Cerebellar nuclear complex (tissue), 1 donor: ENCODE measurements at places on chromosomes 6 and 20.

DNA sequence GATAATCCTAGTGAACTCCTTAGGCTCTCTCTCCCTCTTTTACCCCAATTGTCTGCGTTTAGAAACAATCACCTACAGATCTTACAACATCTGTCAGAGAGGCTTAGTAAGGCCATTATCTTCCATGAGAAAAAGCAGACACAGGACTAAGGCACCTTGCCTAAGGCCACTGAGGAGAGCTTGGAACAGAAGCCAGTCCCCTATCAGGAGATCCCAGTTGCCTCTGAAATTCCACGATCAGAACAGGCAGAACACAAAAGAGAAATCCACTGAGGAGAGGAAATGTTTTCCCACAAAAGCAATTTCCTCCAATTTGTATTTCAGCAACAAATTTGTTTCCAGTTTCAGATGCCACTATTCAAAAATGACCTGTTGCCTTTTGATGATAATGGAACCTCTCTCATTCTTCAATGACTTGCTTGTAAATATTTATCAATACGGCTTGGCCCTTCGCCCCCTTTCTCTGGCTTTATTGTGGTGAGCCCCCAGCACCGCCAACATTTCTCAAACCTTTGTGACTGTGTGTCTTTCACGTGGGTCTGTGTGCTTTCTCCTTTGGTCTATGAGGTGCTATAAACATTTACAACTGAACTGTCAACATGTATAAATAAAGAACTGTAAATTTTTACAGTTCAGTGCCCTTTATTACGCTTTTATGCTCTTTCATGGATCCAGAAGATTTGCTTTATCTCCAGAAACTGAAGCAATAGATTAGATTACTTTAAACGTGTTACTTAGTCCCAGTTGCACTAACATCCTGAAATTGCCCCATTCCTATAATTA is 187.8 kb upstream of the PHACTR1 start:
- DNase-seq, result no peak

GRCh38 chr20:37394543-37395409 is 48.8 kb downstream of the SRC start:
- DNase-seq, result no peak

DNA sequence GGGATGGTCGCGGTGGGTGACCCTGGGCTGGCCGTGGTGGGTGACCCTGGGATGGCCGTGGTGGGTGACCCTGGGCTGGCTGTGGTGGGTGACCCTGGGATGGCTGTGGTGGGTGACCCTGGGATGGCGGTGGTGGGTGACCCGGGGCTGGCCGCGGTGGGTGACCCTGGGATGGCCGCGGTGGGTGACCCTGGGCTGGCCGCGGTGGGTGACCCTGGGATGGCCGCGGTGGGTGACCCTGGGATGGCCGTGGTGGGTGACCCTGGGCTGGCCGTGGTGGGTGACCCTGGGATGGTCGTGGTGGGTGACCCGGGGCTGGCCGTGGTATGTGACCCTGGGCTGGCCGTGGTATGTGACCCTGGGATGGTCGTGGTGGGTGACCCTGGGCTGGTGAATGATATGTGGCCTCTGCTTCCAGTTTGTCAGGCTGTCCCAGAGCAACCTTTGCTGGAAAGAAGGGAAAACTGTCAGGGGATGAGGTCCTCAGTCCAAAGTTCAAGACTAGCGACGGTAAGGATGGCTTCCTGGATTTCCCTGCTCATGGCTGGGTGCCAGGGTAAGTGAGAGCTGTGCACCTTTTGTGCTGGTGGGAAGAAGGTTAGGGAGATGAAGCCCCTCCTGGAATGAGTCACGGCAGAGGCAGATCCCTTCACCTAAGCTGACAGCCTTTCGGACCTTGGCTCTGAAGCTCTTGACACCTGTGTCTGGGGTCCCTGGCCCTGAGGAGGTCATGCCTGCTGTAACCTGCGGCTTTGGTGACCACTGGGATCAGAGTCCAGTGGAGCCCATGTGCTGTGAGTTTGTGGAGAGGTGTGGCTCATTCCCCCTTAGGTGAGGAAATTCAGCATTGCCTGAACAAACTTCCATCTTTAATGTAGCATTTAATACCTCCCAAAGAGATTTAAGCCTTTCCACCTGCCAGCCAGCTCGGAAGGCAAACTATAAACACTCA is 19.1 kb upstream of the PCMTD2 start:
- DNase-seq, result no peak

DNA sequence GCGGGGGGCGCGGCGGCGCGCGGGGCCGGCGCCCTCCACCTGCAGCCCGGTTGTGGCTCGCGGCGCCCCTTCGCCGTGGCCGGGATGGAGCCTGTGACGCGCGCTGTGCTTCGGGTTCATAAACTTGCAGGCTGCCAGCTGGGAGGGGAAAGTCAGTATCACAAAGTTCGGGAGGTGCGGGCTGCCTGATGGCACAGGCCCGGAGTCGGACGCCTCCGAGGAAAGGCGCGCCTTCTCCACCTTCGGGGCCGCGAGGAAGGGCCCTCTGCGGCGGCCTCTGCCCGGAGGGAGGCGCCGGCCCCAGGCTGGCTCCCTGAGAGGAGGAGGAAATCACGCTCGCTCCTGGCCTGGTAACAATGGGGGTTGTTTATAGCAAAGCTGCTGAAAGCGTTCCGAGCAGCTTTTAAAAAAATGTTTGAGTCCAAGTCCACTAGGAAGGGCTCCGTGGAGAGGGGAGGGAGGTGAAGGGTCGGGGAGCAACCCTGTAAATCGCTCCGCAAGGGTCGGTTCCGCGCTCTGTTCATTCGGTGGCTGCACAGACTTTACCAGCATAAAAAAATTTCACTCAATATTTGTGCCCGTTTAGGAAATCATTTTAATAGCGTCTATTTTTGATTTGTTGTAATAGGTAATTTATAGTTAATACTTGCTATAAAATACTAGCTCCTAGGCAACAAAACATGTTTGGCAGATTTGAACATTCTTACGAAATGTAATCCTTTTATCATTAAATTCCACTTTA is 1.0 kb downstream of the AFDN start:
- DNase-seq, result no peak

DNA sequence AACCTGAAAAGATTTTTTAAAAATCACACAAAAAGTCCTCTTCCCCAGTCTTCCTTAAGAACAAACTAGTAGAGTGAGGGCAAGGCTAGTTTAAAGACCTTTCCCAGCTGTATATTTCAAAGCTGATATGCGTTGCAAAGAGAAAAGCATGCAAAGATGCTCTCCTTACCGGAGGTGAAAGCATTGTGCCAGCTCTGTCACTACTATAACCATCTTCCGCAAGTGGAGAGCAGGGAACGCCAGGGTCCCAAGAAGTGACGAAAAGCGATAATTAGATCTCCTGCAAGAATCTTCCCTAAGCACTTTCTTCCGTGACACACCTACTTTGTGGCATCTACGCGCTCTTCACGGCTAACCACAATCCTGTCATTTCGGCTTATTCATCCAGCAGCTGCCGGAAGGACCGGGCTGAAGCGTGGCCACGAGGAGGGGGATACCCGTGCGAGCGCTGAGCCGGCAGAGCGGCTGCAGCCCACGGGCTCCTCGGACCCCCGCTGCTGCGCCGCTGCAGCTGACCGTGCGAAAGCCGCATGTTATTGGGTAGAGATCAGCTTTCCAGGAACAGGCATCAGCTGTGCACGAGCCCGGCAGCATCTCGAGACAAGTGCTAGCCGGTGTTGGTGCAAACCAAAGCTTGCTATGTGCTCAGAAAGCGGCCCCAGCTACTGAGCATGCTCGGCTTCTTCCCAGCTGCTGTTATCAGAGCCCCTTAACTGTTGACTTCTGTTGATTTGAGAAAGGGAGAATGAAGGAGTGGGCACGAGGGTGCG is 57.2 kb upstream of the ARHGAP18 start:
- no peak for DNase-seq

GRCh38 chr6:27505209-27506027 is 32.5 kb upstream of the ZNF184 start:
- no peak for DNase-seq

- DNase-seq, result no peak
Observed at GRCh38 chr6:144594585-144594984, 309.4 kb downstream of the UTRN start.

DNA sequence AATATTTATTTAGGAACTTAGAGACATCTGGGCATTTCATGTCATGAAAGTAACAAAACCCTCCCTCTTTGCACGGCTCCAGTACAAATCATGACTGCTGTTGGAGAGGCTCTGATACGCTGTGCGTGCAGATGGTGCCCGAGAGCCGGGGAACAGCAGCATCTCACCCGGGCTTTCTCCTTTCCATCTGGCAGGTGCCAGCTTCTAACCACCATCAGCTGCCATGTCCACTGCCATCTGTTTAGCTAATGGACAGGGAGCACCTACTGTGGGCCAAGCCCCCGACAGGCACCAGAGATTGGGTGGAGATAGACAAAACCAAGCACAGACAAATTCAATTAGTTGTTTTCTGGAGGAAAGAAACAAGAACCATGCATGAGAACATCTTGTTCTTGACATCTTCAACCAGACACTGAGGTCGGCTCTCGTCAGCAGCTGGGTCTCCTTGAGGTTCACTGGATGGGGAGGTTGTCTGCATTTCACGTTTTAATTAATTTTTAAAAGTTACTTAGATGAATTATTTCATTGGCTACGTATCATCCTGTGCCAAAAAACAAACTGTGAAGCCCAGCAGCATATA is 323.7 kb downstream of the THBS2 start:
- DNase-seq, result no peak

DNA sequence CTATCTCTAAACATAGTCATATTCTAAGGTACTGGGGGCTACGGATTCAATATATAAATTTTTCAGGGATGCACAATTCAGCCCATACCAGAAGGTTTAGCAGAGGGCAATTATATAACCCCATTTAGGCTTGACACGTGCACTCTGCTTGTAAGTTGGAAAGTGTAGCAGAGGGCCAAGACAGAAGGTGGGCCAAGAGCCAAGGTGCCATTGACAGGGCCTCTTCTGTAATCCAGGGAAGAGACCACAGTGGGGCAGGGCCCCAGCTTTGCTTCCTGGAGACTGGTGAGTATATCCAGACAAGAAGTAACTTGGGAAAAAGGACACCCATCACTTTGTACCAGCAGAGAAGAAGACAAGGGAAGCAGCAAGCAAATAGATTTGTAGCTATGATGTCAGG is 672.4 kb upstream of the MARCKS start:
- DNase-seq, result no peak
